ENCODE measurements at places on chromosomes 2 and 18.

DNA sequence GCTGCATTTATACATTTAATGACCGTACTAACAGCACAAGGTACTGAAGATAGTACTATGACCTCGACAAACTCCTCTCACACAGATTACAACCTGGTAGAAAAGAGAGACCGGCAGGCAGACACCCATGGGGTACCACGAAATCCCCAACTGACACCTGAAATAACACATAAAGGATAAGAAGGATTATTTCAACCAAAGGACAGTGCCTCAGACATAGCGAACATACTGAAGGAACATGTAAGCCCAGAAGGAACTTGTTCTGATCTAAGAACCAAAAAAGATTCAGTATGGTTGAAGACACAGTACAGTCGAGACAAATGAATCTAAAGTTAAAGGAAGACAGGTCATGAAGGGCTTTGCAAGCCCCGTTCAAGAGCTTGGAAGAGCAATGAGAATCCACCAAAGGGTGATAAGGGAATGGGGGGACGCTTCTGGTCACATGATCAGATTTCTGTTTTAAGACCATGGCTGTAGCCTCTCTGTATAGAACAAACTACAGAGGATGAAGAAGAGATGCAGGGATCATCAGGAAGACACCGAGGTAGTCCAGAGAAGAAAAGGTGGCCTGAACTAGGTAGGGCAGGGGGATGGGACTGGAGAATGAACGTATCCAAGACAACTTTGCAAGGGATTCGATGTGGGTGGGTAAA is 902 bp downstream of the MCFD2 start:
- no peak for DNase-seq

DNA sequence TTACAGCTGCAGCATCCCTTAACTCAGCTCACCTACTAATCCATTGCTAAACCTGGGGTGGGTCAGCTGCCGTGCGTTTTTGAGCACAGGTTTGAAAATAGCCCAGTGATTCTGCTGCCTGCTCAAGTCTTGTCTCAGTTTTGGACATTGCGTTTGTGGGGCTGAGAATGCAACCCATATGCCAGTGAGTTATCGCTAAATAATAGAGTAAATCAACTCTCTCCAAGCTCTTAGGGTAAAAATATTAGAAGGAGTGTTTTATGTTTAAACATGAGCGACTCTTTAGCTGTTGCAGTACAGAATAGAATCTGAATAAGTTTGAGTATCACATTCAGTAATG is 2.1 kb downstream of the TSHZ1 start:
- no peak for DNase-seq

DNA sequence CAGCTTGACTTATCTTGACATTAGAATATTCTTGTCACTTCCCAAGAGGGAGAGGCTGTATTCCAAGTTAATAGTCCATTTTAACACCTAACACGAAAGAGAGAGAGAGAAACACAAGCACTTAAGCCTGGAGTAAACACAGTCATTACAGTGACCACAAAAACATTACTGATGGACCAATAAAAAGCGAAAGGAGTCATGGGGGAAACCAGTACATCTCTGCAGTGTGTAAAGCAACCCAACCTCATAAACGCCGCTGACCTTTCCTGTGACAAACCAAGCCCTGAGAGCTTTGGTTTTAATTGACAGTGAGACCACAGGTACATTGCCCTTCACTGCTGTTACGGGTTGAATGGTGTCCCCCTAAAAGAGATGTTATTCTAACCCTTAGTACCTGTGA is 78.3 kb downstream of the SMAD4 start:
- DNase-seq: no peak

DNA sequence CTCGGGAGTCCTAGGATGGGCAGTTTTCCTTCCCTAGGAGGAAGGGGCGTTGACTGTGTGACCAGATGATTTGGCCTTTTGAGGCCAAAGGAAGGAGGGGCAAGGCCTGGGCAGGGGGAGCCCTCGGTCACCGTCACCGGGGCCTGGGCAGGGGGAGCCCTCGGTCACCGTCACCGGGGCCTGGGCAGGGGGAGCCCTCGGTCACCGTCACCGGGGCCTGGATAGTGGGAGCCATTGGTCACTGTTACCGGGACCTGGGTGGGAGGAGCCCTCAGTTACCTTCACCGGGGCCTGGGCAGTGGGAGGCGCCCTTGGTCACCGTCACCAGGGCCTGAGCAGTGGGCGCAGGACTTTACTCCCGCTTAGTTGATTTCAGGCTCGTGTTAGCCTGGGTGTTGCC is 17.3 kb downstream of the D2HGDH start:
- no peak for DNase-seq

DNA sequence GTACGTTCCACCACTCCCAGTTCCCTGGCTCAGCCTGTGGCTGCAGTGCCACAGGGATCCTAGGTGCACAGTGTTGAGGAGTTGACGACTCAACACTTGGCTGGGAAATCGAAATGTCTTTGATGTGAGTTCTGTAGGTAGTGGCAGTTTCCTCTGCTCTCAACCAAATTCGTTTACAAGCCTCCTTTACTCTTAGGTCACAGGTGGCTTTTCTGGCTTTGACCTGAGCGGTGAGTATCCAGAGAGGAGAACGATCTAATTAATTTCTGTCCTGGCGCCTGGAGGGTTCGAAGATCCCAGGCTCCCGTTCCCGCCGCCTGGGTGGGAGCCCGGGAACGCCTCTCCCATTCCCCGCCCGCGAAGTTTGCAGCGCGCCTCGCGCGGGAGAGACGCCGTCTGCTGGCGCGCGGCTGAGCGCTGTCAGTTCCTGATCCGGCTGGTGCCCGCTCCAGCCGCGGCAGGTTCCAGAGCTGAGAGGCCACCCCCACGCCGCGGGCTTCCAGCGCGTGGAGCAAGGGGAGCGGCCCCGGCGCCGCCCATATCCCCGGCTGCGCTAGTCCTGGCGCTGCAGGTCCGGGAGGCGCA is at the start of gene LAMA3:
LAMA3 (plus strand) TSS at position 423 of the 585 bp plus-strand sequence. CDS start 231 bp downstream, outside the sequence.
- DNase-seq: no peak

GRCh38 chr2:150610670-150611279 is 123.3 kb upstream of the RND3 start:
- no peak for DNase-seq
